ENCODE measurements at places on chromosomes 3 and 15. TPM values are rescaled to one million over a fixed set of nuclear protein-coding genes. Genes with fewer than 3 reads are reported as not detected.

DNA sequence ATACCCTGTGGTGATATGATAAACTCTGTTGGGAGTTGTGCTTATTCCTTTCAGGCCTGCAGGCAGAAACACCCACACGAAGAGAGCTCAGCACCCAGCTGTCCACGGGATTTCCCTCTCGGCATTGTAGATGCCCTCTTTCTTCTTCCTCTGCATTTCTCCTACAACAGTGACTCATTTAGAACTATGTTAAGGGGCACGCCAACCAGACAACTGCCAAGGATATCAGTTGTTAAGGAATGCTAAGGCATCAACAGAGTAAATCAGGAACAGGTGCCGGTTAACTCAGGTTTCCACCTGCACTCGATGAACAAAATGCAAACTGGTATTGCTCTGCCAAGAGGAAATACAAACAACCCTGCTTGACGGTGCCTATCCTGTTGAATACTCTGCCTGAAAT, 270.0 kb upstream of the PEX5L start:
- no peak for DNase-seq

The KLHL40 gene
- not detected for total RNA-seq

The MUSTN1 gene
- total RNA-seq, result 2.4 TPM

The CTDSPL gene
- not detected for total RNA-seq

DNA sequence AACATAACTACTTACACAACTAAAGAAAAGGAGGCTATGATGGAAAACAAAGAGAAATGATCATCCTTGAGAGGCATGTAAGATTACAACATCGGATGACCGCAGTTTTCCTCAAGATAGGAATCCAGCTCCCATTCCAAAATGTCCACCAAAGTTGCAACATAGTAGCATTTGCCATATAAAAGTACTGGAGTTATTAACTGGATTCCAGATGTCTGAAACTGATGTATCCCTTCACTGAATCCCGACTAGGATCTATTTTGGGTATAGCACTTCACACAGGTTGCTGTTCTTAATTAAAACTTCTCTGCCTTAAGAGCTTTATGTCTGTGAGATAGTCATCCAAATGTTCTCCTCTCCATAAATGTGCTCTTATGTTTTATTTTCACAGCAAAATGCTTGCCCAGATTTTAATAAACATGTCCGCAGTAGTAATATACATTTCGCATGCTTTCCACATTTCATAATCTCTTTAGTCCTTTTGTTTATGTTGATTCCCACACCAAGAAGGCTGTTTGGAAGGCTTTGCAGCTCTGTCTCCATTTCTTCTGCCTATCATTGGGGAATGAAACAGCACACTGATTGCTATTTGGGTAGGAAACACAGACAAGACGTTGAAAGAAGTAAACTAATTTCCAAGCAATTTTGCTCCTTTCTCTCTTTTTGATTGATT, 716.5 kb upstream of the CFAP20DC start:
- no peak for DNase-seq

DNA sequence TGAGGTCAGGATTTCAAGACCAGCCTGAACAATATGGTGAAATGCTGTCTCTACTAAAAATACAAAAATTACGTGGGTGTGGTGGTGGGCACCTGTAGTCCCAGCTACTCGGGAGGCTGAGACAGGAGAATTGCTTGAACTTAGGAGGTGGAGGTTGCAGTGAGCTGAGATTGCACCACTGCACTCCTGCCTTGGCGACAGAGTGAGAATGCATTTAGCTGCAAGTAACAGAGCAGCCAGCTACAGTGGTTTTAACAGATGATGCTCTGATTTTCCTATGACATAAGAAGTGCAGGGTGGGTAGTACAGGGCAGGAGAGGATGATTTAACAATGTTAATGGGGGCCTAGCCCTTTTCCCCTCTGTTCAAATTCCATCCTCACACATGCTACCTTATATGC, 267.9 kb downstream of the RPLP1 start:
- DNase-seq, result no peak

- no peak for DNase-seq
These were observed 4.1 kb upstream of the HDAC11 start for GRCh38 chr3:13475871-13476590.

The SCAMP5 gene
- 46.6 TPM for total RNA-seq

The TLR9 gene
- total RNA-seq, result 26.5 TPM

DNA sequence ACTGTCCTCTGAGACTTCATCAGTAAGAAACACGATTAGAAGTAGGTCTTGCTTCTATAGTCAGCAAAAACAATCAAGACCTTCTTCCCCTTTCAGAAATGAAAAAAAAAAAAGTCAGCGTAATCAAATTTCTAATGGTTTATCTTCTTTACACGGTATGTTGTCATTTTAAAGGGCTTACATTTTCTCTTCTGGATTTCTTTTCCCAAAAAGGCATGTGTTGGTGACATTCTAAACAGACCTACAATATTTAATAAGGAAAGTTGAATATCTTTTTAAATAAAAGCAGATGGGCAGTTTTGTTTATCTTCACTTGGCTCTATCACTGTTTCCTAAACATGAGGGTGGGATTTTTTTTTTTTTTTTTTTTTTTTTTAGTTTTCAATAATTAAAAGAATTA, 197.3 kb upstream of the ADAMTS9 start:
- DNase-seq, result no peak

DNA sequence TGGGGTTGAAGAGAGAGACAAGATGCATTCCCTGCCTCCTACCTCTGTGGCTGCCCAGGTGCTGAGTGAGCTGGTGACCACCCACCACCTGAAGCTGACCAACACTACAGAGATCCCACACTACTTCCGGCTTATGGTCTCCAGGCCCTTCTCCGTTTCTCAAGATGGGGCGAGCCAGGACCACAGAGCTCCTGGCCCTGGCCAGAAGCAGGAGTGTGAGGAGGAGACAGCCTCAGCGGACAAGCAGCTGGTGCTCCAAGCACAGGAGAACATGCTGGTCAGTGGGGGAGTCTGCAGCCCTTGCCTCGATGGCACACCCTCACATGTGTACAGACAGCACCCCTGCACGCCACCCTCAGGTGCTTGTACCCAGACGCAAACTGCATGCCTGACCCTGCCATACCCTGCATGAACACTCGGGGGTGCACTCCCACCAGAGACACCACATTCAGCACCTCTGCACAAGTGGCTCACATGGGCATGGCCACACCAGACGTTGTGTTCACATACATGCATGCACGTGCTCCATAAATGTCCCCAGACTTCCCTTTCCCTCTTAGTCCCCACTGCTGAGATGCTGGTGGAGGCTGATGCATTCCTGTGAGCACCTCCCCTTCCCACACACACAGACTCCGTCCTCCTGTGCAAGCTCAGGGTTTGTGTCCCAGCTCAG, 19.0 kb downstream of the ACAA1 start:
- peak; percentile 93 for DNase-seq

DNA sequence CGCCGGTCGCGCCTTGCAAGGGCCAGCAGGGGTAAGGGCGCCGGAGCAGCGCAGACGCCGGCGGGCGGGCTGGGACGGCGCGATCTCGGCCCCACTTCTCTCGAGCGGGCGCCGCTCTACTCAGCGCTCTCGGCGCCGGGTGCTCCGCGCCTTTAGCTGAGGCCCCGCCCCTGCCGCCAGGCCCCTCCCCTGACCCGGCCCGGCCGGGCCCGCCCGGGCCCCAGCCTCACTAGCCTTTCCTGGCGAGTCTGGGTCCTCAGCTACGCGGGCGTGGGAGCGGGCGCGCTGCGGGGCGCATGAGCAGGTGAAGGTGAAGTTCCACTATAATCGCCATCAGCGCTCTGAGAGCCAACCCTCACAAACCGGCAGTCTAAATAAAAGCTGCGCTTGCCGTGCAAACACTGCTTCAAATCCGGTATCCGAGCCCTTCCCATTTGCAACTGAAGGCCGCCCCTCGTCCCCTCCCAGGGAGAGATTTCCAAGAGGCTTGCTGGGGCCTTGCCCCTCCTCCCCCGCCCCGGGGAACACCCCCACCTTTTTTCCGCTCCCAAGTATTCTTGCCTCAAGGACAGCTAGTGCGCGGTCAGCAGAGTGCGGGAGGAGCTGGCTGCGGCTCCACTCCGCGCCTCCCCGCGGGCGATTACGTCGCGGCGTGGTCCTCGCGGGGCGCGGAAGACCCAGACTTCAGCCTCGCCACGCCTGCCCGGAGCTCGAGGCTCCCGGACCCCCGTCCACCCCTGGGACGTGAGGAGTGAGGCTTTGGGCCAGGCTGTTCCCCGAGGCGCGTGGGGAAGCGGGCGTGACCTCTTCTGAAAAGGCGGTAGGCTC, at the start of gene RPP25:
TSS of gene RPP25 (minus strand) at position 125 of the 828 bp plus-strand sequence. CDS start 189 bp downstream, outside the sequence.
- DNase-seq, result peak; percentile 91

- DNase-seq, result peak; percentile 2
These were observed 399.1 kb downstream of the RBMS3 start for GRCh38 chr3:29679944-29680343.

DNA sequence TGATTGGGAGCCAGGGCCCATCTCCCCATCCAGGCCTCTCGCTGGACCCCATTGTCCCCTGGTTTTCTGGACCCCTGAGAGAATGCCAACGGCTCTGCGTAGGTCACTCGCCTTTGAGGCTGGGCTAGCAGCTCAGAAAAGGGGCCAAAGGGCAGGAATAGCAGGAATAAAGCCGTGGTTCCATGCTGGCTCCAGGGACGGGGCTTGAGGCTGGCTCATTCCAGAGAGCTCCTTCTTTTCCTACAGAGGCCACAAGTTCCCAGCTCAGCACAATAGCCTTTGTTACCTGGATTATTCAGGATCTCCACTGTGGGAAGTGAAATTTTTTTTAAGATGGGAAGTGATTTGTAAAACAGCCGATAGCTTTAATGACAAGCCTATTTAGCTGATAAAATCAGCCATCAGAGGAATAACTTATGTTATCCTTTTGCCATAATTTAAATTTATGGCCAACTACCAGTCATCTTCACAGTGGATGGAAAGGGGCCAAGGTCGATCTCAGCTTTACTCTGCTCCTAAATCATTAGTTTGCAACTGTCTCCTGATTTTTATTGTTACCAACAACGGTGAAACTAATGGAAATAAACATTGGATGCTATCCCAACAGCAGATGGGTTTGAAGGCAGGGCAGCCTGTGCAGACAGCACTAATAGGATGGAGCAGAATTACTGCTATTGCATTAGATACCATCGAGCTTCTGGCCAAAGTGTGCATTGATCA, 124.3 kb downstream of the TMEM266 start:
- no peak for DNase-seq

Data from Karpas-422 (cell line).